Neuronal stem cell (in vitro differentiated cells): ENCODE measurements at places on chromosomes 5 and 9.

GRCh38 chr9:125747765-125748445, 732 bp downstream of the PBX3 start:
- no peak for DNase-seq

- DNase-seq = no peak
Observed at GRCh38 chr9:108184941-108185340, 670.8 kb downstream of the ACTL7B start.

- no peak for DNase-seq
Observed at GRCh38 chr9:129716091-129716490, 36.8 kb downstream of the PTGES start.

DNA sequence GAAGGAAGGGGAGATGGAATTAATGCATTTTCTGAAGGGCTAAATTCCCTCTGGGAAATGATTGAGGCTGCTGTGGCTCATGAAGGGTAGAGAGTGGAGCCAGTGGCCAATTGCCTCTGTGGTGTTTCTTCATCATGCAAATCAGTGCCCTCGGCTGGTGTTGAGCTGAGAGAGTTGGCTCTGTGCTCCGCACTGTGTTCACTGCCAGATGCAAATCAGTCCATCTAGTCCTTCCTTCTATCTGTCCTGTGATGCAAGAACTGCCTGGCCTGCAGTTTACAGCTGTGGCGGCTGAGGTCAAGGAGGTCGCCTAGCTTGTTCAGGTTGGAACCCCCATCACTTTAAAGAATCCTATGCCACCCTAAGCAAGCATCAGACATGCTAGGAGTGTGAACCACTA, 6.0 kb downstream of the TMEM171 start:
- DNase-seq = no peak

DNA sequence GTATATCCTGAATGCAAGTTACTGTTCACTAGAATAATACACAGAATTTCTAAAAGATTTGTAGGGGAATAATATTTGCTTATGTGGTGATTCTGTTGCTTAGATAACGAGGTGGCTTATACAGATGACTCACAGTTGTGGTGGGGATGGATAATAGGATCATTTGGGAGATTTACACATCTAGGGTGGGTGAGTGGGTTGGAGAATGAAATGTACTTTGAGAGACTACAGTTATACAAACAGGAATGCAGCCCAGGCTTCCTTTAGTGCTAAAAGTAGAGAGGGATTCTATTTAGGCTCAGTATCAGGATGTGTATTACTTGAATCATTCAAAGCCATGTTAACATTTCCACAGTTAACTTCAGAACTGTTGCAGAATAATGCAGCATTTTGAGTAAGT, 1.8 kb downstream of the CTXN3 start:
- no peak for DNase-seq

DNA sequence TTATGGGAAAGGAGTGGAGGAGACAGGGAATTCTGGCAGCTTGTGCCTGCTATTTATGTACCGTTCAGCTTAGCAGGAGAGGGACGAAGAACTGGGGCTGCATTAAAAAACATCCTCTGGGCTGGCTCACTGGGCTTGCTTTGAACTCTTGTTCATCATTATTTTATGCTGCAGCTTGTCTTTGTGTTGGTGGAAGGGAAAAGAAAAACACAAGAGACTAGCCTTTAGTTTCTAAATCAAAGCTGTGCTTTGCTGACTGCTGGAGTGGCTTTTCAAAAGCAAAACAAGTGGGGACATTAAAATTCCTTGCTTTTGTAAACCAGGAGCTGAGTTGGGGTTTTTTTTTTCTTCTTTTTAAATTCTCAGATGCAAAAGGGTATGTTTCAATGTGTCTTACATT, 5.9 kb upstream of the RGMB start:
- DNase-seq = peak; percentile 45

- no peak for DNase-seq
Observed at GRCh38 chr5:131633830-131634229, 1.2 kb downstream of the RAPGEF6 start.

DNA sequence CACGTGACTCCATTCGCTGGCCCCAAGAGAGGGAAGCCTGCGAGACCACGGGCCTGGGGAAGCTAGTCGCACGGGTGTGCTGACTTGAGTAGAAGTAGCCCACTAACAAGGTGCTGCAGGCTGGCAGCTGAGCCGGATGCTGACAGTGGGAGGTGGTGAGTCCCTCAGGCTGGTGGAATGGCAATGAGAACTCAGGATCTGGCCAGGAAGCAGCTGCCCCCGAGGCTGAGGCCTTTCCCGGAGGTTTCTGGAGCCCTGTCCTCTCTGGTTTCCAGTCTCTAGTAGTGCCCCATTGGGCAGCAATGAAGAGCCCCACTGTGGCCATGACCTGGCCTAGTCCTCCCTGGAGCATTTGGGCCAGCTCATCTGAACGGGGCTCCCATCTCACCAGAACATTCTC, 366.7 kb upstream of the IRX4 start:
- DNase-seq = no peak

DNA sequence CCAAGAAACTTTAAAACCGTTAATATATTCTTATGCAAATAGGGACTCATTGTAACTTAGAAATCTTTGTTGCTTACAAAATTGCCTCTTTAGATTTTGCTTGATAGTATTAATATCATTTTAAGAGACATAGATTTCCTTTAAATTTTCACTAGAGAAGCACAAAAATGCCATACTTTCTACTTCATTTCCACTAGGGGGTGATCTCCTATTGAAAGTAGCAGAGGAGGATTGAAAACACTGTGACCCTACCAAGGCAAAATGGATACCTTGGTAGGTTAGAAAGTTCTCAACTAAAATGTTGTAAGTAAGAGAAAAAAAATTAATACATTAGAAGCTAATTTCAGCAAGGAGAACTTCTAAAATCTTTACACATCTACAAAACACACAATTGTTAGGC, 204.9 kb downstream of the CHSY3 start:
- DNase-seq = peak; percentile 31

DNA sequence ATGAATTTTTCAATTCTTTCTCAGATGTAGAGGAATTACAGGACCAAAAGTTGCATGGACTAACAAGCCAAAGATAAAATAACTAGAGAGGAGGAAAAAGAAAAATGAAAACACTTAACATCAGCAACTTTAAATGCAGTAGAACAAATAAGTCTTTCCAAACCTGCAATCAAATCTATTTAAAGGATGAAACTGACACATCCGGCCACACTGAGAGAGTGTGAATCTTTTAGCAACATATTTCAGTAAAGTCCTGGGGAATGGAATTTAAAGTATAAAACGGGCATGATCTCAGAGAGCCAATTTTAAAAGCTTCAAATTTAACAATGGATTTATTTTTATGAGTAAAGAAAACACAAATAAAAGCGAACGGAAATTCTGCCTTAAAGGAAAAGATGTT, 17.1 kb downstream of the CAST start:
- no peak for DNase-seq

- no peak for DNase-seq
Observed at GRCh38 chr9:124455820-124456219, 5.6 kb downstream of the ADGRD2 start.

GRCh38 chr9:93582115-93582514, 5.7 kb downstream of the PHF2 start:
- DNase-seq = no peak

DNA sequence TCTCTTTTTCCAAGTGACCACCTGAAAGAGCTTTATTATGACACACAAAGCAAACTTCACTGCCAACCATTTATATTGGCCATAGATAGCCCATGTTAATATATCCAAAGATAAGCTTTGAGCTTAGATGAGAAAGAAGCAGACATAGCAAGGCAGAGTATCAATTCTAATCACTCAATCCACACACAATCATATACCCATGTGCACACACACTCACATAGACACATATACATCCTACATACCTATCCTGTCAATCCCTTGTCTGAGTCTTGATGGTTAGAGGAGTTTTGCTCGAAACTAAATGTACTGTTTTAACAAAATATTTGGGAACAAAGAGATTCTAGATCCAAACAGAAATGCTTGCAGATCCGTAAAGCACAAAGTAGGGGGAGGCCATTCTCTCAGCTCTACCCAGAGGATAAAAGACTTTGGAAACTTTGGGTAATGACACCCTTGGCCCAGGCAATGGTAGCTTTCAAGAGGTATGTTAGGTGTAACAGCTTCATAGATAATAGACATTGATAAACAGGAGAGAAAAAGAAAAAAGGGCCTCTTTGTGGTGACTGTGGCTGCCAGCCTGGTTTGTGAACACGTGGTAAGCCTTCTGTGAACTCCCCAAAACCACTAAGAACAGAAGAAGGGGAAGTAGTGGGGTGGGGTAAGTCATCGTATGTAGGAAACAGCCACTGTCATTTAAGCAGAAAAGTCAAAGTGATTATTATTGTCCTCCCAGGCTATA, 121.6 kb downstream of the TLR4 start:
- no peak for DNase-seq

- DNase-seq = no peak
Observed at GRCh38 chr5:157107508-157107907, 1.3 kb downstream of the HAVCR2 start.

DNA sequence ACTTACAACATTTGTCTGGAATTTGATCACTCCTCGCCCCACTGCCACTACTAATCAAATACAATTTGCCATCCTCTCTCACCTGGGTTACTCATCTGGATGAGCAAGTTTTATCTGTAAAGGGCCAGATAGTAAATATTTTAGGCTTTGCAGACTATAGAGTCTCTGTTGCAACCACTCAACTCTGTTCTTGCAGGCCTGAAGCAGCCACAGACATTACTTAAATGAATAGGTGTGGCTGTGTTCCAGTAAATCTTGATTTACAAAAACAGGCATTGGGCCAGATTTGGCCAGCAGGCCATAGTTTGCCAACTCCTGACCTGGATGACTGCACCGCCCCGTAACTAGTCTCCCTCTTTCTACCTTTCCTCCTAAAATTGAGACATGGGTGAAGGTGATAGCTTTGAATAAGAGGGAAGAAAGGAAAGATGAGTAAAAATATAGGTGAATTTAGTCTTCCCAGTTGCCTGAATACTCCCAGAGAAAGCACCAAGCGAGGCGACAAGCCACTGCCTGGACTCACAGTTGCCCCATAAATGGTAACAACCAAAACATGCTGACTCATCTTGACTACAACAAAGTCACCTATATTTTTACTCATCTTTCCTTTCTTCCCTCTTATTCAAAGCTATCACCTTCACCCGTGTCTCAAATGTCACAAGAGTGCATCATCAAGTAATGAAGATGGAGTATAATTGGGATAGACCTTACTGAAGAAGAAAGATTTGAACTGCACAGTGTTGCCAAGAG, 32.5 kb upstream of the SCAMP1 start:
- DNase-seq = no peak

- no peak for DNase-seq
Observed at GRCh38 chr9:8745347-8745746, 945.8 kb upstream of the DMAC1 start.

GRCh38 chr5:1032551-1033027, 24.0 kb downstream of the NKD2 start:
- DNase-seq = no peak

- DNase-seq = no peak
Observed at GRCh38 chr5:59769832-59770231, 123.7 kb downstream of the PDE4D start.

- no peak for DNase-seq
Observed at GRCh38 chr5:141944076-141944475, 13.9 kb downstream of the PCDH12 start.

- DNase-seq = no peak
Observed at GRCh38 chr9:37036371-37036775, 2.3 kb upstream of the PAX5 start.

DNA sequence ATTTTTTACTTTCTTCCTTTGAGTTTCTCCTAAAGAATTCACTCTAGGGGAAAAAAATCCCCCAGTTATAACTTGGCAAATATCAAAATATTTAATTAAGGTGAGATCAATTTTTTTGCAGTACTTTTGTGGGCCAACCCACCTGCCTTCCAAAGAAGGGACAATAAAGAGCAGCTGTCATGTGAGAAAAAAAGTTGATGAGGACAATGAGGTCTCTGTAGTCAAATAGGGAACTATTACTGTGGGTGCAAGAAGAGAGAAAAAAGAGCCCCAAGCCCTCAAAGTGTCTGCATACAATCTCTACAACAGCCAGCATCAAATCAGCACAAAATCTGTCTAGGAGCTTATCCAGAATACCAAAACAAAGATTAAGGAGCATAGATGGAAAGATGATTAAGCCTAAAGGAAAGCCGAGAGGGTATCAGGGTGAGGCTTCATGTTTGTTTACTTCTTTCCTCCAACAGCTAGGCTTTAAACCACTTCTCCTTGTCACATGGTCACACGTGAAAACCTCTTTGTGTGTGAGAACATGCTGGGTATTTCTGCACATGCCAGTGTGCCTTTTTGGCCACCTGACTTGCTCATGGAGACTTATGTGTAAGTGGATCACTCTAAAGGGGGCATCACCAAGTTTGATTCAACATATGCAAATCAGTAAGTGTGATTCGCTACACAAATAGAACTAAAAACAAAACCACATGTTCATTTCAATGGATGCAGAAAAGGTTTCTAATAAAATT, 19.2 kb upstream of the FYB1 start:
- no peak for DNase-seq

GRCh38 chr5:126482591-126482990, 59.4 kb downstream of the GRAMD2B start:
- no peak for DNase-seq

DNA sequence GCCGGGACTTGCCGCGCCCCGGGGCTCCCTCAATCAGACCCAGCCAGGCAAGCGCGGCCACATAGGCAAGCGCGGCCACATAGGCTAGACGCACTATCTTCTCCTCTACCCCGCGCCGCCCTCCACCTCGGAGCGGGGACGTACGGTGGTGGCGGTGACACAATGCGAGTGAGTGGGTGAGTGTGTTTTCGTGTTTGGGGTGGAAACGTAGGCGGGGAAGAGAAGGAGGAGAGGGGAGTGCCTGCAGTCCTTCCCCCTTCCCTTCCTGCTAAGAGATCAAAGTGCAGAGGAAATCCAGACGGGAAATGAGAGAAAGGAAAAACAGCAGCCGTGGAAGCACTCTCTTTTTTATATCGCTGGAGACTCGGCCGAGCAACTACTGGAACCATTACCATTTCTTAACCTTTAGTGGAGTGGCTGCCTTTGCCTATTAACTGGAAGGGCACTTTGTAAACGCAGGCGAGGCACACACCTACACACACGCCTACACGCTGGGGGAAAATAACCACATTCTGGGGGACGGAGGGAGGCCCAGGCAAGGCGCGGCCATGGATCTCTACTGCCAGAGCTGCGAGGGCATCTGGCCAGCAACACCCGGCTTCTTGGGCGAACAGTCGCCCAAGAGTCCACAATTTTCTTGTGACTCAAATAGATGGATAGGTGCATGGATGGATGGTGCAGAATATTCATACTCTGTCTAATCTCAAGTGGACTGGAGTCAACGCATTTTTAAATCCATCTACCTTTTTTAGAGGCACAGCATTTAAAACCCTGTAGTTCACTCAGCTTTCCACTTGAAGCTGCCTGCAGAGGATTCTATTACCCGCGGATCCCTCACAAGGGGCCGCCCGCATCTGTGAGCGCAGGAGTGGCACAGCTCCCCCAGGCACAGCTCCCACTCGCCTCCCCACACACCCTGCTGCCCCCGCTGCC, 2.1 kb downstream of the EDIL3 start:
- DNase-seq = peak; percentile 54

GRCh38 chr5:171725205-171725601, 60.4 kb upstream of the SMIM23 start:
- DNase-seq = no peak
